ENCODE measurements at places on chromosomes 5 and 9. TPM values are rescaled to one million over a fixed set of nuclear protein-coding genes. Genes with fewer than 3 reads are reported as not detected.

LCP2 gene
- total RNA-seq = not detected

LHX6 gene
- not detected for total RNA-seq

MPDZ gene
- total RNA-seq = 50.3 TPM

CACFD1 gene
- total RNA-seq = 12.1 TPM

ERGIC1 gene
- total RNA-seq = 137 TPM

CFAP157 gene
- 0.16 TPM for total RNA-seq

CCL19 gene
- not detected for total RNA-seq

RALGPS1 gene
- total RNA-seq = 4.1 TPM

IER5L gene
- total RNA-seq = 60.8 TPM

SH3GL2 gene
- not detected for total RNA-seq

CCDC152 gene
- 2.8 TPM for total RNA-seq

FRMD3 gene
- total RNA-seq = 2.8 TPM

NEUROG1 gene
- not detected for total RNA-seq

FAM221B gene
- not detected for total RNA-seq

SLC30A5 gene
- 51.1 TPM for total RNA-seq

MSH3 gene
- 20.8 TPM for total RNA-seq

TNFSF15 gene
- 0.24 TPM for total RNA-seq

PRUNE2 gene
- total RNA-seq = 56.6 TPM

RANBP17 gene
- total RNA-seq = 3.0 TPM

PTGES gene
- 29.9 TPM for total RNA-seq

FAM169A gene
- 4.7 TPM for total RNA-seq

CDK9 gene
- total RNA-seq = 53.1 TPM

BHMT2 gene
- total RNA-seq = 12.4 TPM

PCDHB13 gene
- 1.2 TPM for total RNA-seq

PHF24 gene
- total RNA-seq = under 0.01 TPM

CA9 gene
- total RNA-seq = not detected

DAPK1 gene
- 27.7 TPM for total RNA-seq

ELOVL7 gene
- 0.49 TPM for total RNA-seq

QSOX2 gene
- 10.9 TPM for total RNA-seq

RALGDS gene
- total RNA-seq = 32.0 TPM

RAB3C gene
- not detected for total RNA-seq

GRIN3A gene
- total RNA-seq = not detected

ADCY2 gene
- 0.65 TPM for total RNA-seq

SLC34A1 gene
- not detected for total RNA-seq
